Right renal cortex interstitium (tissue), 3 donors: ENCODE measurements at places on chromosomes 13 and 19. TPM values are rescaled to one million over a fixed set of nuclear protein-coding genes. Genes with fewer than 3 reads are reported as not detected.

The SKA3 gene
- 10.6 TPM for polyA plus RNA-seq

The ZNF587 gene
- polyA plus RNA-seq, result 18.4 TPM

The FAAP24 gene
- 3.2 TPM for polyA plus RNA-seq

The CYP4F12 gene
- 0.61 TPM for polyA plus RNA-seq
